ENCODE measurements at places on chromosomes 12 and 14. TPM values are rescaled to one million over a fixed set of nuclear protein-coding genes. Genes with fewer than 3 reads are reported as not detected.

The TMEM30B gene
- total RNA-seq: 28.1 TPM

GRCh38 chr12:121582583-121583333 is 1.9 kb upstream of the KDM2B start:
- peaks cover 39% of the 10 kb centered on the region for H3K4me1 ChIP-seq
- DNase-seq: peak; percentile 42
- peak overlapping the region; percentile 63 for H3K4me3 ChIP-seq
- H3K27me3 ChIP-seq: no peaks in the 10 kb centered on the region

GRCh38 chr12:113314121-113314529 is 20.8 kb downstream of the SLC8B1 start:
- H3K27ac ChIP-seq: peak overlapping the region; percentile 43
- peaks cover 11% of the 10 kb centered on the region for H3K36me3 ChIP-seq
- no peaks in the 10 kb centered on the region for H3K27me3 ChIP-seq
- no peak overlapping the region for H3K4me3 ChIP-seq
- no peak for DNase-seq
- H3K4me1 ChIP-seq: no peaks in the 10 kb centered on the region

DNA sequence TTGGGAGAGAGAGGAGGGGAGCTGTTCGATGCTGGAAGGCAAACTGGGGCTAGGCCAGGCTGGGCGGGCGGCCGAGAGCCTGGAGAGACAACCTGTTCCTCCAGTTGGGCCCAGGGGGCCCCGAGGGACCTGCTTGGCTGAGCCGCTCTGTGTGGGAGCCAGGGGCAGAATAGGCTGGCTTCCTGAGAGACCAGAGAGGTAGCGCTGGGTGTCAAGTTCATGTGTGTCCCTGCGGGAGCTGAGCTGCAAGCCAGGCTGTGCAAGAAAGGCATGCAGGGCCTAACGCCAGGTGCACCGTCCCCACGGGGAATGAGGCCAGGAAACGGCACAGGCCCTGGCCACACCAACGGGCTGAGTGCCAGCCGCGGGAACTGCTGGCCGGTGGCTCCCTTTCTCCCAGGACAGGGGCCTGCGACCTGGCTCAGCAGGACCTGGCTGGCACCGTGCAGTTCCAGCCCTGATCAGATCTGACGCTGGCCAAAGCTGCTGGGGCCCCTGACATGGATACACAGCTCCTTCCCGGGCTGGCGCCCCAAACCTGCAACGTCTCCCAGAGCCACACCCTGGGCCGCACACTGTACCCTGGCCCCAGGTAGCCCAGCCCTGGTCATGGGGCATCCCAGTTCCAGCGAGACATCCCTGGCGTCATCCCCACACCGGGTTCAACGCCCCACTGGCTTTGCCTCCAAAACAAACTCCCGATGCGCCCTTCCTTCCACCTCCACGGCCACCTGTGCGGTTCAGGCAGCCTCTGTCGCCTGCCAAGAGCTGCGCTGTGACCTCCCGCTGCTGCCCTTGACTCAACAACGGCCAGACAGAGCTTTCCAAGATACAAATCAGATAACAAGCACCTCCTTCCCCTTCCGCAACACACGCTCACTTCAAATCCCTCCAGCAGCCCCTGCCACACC is 65.0 kb downstream of the RFLNA start:
- H3K27ac ChIP-seq: peak overlapping the region; percentile 43
- no peak overlapping the region for H3K4me3 ChIP-seq
- DNase-seq: no peak
- peaks cover 6% of the 10 kb centered on the region for H3K4me1 ChIP-seq
- H3K27me3 ChIP-seq: no peaks in the 10 kb centered on the region

Measured in progenitor cell of endocrine pancreas (in vitro differentiated cells).